ENCODE measurements at places on chromosomes 5 and 9.

GRCh38 chr9:83339435-83339834 is 198.8 kb downstream of the FRMD3 start:
- DNase-seq = no peak

GRCh38 chr9:98994172-98995058 is 50.7 kb downstream of the COL15A1 start:
- DNase-seq = no peak

DNA sequence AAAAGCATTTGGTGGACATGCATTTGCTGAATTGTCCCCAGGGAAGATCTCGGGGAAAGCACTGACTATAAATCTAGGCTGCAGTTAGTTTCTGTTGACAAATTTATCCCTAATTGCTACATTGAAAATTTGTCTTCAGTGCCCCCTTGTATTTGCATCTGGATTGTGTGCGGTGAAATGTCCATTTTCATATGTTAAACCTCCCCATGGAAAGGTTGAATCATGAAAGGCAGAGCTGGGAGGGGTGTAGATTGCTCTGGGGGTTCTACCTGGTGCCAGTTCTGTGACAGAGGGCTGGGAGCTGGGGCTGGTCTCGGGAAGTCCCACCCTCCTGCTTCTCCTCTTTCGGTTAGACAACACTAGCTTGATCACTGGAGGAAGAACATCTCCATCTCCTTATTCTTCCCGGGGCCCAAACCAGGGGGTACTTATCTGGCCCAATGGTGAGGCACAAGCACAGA is 101.9 kb downstream of the GADD45G start:
- DNase-seq = no peak

GRCh38 chr9:34929506-34930102 is 28.5 kb upstream of the PHF24 start:
- no peak for DNase-seq

Data from activated CD4-positive, CD25-positive, alpha-beta regulatory T cell treated with anti-CD3 and anti-CD28 coated beads, Interleukin-2, amount 50 U/mL, for 72 hours (primary cell).